ENCODE measurements at places on chromosomes 13 and 19. TPM values are rescaled to one million over a fixed set of nuclear protein-coding genes. Genes with fewer than 3 reads are reported as not detected.

Gene RNF225
- 1.5 TPM for total RNA-seq

Gene ATP8B3
- total RNA-seq = 1.5 TPM

Gene PNMA8A
- 29.9 TPM for total RNA-seq

Gene ALOX5AP
- not detected for total RNA-seq

Gene SBSN
- total RNA-seq = 0.20 TPM

Gene IGFL2
- total RNA-seq = not detected

Gene DKKL1
- total RNA-seq = 2.0 TPM

Gene TINCR
- total RNA-seq = 0.37 TPM

GRCh38 chr19:5234412-5234811 lies 106.2 kb downstream of the PTPRS start:
- DNase-seq = no peak
- peaks cover under 1% of the 10 kb centered on the region for H3K4me1 ChIP-seq
- no peak overlapping the region for H3K27ac ChIP-seq
- no peaks in the 10 kb centered on the region for H3K27me3 ChIP-seq

- DNase-seq = no peak
- no peak overlapping the region for H3K4me3 ChIP-seq
- no peak overlapping the region for H3K27ac ChIP-seq
- peaks cover 43% of the 10 kb centered on the region for H3K4me1 ChIP-seq
- H3K36me3 ChIP-seq = no peaks in the 10 kb centered on the region
- H3K27me3 ChIP-seq = no peaks in the 10 kb centered on the region
Measured at GRCh38 chr13:25775275-25775674, 276.5 kb downstream of the SHISA2 start.

DNA sequence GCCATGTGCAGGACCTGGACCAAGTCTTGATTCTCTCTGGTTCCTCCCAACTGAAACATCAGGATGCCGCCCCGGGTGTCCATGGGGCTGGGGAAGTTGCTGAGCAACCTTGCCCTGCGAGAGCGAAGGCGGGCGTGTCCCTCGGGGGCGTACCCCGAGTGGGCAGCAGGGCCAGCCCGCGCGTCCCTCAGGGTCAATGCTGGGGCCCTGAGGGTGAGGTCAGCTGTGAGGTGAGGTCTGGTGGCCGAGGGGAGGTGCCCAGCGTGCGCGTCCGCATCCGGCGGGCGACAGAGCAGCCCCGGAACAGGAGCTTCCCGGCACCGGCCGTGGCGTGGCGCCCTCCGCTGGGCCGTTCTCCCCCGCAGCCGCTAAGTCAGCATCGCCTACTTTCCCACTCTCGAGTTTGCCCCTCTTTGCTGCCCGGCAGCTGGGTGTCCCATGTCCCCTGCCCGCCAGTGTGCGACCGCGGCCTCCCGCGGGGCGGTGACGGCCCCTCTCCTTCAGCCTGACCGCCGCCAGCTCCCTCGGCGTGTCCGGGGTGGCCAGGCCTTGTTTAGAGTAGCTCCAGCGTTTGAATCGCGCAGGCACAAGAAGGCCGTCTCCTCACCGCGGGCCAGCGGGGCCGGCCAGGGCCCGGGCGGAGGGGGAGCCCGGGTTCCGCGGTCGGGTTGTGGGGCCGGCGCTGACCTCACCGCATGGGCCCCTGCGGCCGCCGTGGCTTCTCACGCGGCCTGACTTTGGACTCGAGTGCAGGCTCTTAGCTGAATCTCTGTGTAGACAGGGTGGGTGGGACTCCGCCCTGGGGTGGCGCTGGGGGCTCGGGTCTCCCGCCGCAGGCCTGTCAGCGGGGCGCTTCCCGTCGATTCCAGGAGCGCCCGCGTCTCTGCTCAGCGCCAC lies 33.0 kb downstream of the GJA3 start:
- peaks cover 6% of the 10 kb centered on the region for H3K4me1 ChIP-seq
- no peak overlapping the region for H3K27ac ChIP-seq
- H3K27me3 ChIP-seq = peaks cover 29% of the 10 kb centered on the region
- peak overlapping the region; percentile 59 for H3K4me3 ChIP-seq
- no peaks in the 10 kb centered on the region for H3K36me3 ChIP-seq
- DNase-seq = peak; percentile 63

DNA sequence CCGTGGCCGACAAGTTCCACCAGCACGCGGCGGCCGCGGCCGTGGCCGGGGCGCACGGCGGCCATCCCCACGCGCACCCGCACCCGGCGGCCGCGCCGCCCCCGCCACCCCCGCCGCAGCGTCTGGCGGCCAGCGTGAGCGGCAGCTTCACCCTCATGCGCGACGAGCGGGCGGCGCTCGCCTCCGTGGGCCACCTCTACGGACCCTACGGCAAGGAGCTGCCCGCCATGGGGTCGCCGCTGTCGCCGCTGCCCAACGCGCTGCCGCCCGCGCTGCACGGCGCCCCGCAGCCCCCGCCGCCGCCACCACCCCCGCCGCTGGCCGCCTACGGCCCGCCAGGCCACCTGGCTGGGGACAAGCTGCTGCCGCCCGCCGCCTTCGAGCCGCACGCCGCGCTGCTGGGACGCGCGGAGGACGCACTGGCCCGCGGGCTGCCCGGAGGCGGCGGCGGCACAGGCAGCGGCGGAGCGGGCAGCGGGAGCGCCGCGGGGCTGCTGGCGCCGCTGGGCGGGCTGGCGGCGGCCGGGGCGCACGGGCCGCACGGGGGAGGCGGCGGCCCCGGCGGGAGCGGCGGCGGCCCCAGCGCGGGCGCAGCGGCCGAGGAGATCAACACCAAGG lies 821 bp downstream of the ONECUT3 start:
- no peak for DNase-seq
- no peak overlapping the region for H3K27ac ChIP-seq
- H3K4me1 ChIP-seq = peaks cover 5% of the 10 kb centered on the region
- peaks cover 84% of the 10 kb centered on the region for H3K27me3 ChIP-seq
- H3K36me3 ChIP-seq = no peaks in the 10 kb centered on the region
- H3K4me3 ChIP-seq = no peak overlapping the region

- no peaks in the 10 kb centered on the region for H3K36me3 ChIP-seq
- H3K27me3 ChIP-seq = no peaks in the 10 kb centered on the region
- no peak overlapping the region for H3K27ac ChIP-seq
- H3K4me3 ChIP-seq = no peak overlapping the region
- no peaks in the 10 kb centered on the region for H3K4me1 ChIP-seq
Measured at GRCh38 chr13:71260246-71260645, 606.8 kb downstream of the DACH1 start.

- no peak for DNase-seq
- peaks cover 63% of the 10 kb centered on the region for H3K36me3 ChIP-seq
Measured at GRCh38 chr19:44345959-44346358, 10.5 kb downstream of the ZNF112 start.

- H3K27ac ChIP-seq = no peak overlapping the region
- H3K4me3 ChIP-seq = no peak overlapping the region
- DNase-seq = no peak
- no peaks in the 10 kb centered on the region for H3K4me1 ChIP-seq
Measured at GRCh38 chr13:53101883-53102282, 73.3 kb downstream of the OLFM4 start.

DNA sequence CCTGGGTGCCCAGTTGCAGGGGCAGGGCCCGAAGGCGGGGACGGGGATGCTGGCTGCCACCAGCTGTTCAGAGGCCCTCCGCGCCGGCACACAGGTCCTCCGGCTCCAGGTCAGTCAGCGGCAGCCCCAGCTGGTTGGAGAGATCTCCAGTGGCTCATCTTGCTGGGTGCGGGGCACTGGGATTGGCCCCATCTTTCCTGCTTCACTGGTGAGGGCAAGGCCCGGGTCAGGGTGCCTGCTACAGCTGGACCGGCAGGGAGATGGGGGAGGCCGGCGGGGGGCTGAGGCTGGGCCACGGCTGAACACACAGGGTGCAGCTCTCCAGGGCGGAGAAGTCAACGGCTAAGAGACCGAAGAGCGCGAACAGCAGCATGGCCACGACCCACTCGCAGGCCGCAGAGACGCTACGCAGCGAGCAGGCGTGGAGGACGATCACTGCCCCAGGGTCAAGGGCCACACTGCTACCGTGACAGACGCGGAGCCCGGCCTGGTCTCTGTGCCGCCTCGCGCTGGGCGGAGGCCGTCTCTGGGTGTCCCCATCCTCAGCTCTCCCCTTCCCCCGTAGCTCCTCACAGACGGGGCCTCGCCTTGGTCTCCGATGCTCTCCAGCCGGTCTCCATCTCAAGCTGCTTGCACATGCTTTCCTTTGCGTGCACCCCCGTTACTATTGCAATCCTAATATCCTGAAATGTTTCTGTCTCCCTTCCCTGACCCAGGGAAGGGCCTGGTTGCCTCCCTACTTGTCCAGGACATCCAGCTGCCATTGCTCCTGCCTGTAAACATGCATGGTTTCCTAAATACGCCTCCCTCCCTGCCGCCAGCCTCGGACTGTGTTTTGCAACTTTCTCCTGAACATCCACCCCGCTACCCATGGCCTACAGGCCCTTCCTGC lies 12.3 kb downstream of the TMEM150B start:
- H3K27me3 ChIP-seq = no peaks in the 10 kb centered on the region
- no peak overlapping the region for H3K4me3 ChIP-seq
- peaks cover 24% of the 10 kb centered on the region for H3K4me1 ChIP-seq
- peak overlapping the region; percentile 35 for H3K27ac ChIP-seq

GRCh38 chr13:45149964-45150363 lies 29.7 kb downstream of the GTF2F2 start:
- H3K36me3 ChIP-seq = peaks cover 7% of the 10 kb centered on the region
- no peak overlapping the region for H3K27ac ChIP-seq
- H3K27me3 ChIP-seq = no peaks in the 10 kb centered on the region
- peaks cover 13% of the 10 kb centered on the region for H3K4me1 ChIP-seq
- no peak for DNase-seq

- H3K4me1 ChIP-seq = peaks cover 2% of the 10 kb centered on the region
- H3K27ac ChIP-seq = peak overlapping the region; percentile 67
- no peak for DNase-seq
- no peaks in the 10 kb centered on the region for H3K27me3 ChIP-seq
- H3K4me3 ChIP-seq = no peak overlapping the region
Measured at GRCh38 chr19:46759817-46760333, 13.6 kb upstream of the STRN4 start.

GRCh38 chr19:5107432-5108122 lies 138.7 kb downstream of the KDM4B start:
- DNase-seq = no peak
- peaks cover 8% of the 10 kb centered on the region for H3K36me3 ChIP-seq
- no peak overlapping the region for H3K4me3 ChIP-seq
- H3K27ac ChIP-seq = no peak overlapping the region
- peaks cover 14% of the 10 kb centered on the region for H3K4me1 ChIP-seq

DNA sequence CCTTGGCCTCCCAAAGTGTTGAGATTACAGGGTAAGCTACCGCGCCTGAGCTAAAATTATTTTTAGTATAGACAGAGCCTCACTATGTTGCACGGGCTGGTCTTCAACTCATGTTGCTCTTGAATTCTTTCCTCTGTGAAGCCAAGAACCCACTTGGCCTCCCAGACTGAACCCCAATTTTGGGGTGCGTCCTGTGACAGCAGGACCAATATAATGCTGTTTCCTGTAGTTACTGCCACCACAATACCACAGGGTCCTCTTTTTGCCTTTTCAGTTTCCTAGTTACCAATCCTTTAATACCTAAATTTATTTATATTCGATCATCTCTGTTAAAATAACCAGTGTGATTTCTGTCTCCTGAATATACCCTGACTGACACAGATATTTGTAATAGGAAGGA lies 32.9 kb downstream of the TSKS start:
- no peak for DNase-seq
- H3K4me1 ChIP-seq = no peaks in the 10 kb centered on the region
- H3K4me3 ChIP-seq = no peak overlapping the region

- H3K36me3 ChIP-seq = peaks cover 5% of the 10 kb centered on the region
- no peaks in the 10 kb centered on the region for H3K27me3 ChIP-seq
- no peak for DNase-seq
- H3K4me1 ChIP-seq = peaks cover 20% of the 10 kb centered on the region
Measured at GRCh38 chr13:85386424-85386823, 412.8 kb downstream of the SLITRK6 start.

- no peaks in the 10 kb centered on the region for H3K36me3 ChIP-seq
- peaks cover 15% of the 10 kb centered on the region for H3K27me3 ChIP-seq
- no peaks in the 10 kb centered on the region for H3K4me1 ChIP-seq
- DNase-seq = peak; percentile 59
Measured at GRCh38 chr19:32287811-32288227, 57.6 kb upstream of the ZNF507 start.

DNA sequence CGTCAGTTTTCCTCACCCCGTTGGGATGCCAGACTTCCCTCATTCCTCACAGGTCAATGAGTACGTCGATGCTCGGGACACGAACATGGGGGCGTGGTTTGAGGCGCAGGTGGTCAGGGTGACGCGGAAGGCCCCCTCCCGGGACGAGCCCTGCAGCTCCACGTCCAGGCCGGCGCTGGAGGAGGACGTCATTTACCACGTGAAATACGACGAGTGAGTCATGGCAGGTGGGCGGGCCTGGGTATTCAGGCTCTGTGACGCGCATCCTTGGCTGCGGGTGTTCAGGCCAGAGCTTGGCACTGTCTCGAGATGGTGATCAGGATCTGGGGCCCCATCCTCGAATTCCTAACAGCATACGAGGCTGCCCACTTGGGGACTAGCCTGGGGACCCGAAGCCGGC lies 21.4 kb downstream of the UHRF1 start:
- H3K4me3 ChIP-seq = no peak overlapping the region
- no peaks in the 10 kb centered on the region for H3K4me1 ChIP-seq
- no peak overlapping the region for H3K27ac ChIP-seq
- no peak for DNase-seq
- no peaks in the 10 kb centered on the region for H3K27me3 ChIP-seq
- peaks cover 16% of the 10 kb centered on the region for H3K36me3 ChIP-seq

DNA sequence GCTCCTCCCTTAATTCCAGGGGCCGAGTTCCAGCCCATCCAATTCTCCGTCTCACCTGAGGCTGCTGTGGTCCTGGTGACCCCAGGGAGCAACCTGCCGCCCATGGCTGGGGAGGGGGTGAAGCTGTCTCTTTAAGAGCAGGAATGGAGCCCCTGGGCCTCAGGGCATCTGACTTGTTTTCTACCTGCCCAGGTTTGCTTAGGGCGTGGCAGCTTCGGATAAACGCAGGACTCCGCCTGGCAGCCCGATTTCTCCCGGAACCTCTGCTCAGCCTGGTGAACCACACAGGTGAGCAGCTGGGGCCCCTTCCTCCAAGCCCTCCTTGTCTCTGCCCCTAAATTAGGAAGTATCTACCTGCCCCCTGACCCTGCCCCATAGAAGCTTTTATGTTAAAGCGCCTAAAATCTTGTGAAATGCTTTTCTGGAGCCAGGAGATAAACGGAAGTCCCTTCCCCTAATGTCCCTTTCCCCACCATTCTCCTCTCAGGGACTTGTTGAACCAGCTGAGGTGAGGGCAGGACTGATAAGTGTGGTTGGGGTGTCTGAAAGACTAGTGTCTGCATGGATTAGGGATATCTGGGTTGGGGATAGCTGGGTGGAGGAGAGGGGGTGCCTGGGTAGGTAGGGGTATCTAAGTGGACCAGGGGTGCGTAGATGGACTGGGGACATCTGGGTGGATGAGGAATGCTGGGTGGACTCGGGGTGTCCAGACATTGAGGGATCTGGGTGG lies 614 bp downstream of the FXYD3 start:
- no peaks in the 10 kb centered on the region for H3K36me3 ChIP-seq
- H3K4me1 ChIP-seq = peaks cover 50% of the 10 kb centered on the region
- no peak for DNase-seq
- H3K27ac ChIP-seq = peak overlapping the region; percentile 90
- H3K27me3 ChIP-seq = peaks cover 3% of the 10 kb centered on the region
- peak overlapping the region; percentile 78 for H3K4me3 ChIP-seq

GRCh38 chr13:110162866-110163658 lies 143.9 kb downstream of the COL4A1 start:
- peaks cover 5% of the 10 kb centered on the region for H3K36me3 ChIP-seq
- H3K27ac ChIP-seq = no peak overlapping the region
- H3K27me3 ChIP-seq = no peaks in the 10 kb centered on the region
- H3K4me1 ChIP-seq = peaks cover 3% of the 10 kb centered on the region
